Activated T-cell treated with anti-CD3 and anti-CD28 coated beads, Interleukin-2, amount 50 U/mL, for 72 hours (primary cell): ENCODE measurements at places on chromosomes 16 and 17. TPM values are rescaled to one million over a fixed set of nuclear protein-coding genes. Genes with fewer than 3 reads are reported as not detected.

SYNGR3 gene
- 50.9 TPM for total RNA-seq

- H3K36me3 ChIP-seq = no peaks in the 10 kb centered on the region
- H3K4me3 ChIP-seq = no peak overlapping the region
- no peak for DNase-seq
- no peak overlapping the region for H3K27ac ChIP-seq
- H3K4me1 ChIP-seq = peaks cover 5% of the 10 kb centered on the region
- no peaks in the 10 kb centered on the region for H3K27me3 ChIP-seq
Observed at GRCh38 chr17:17868641-17869522, 32.1 kb upstream of the SREBF1 start.

DNA sequence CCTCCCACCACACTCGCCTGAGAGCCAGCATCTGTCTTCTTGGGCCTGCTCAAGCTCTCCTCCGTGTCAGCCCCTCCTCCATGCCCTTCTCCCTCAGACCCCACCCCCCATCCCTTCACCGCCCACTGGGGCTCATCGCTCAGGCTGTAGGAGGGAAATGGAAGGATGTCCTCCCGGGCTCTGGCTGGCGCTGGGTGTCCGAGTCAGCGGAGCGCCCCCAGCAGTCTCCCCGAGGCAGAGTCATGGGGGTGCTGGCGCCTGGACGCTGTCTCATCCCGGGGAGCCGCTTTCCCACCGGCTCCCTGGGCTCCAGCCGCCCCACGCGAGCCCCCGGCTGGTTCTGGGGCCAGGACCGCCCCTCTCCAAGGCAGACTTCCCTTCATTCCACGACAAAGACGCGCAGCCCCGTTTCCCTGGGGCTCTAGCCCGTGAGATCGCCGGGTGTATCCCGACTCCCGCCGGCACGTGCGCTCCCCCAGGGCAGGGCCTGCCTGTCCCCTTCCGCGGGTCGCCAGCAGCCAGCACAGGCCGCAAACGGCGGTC, 428 bp upstream of the ANTKMT start:
- peak overlapping the region; percentile 87 for H3K4me3 ChIP-seq
- no peaks in the 10 kb centered on the region for H3K27me3 ChIP-seq
- no peak overlapping the region for H3K27ac ChIP-seq
- peak; percentile 49 for DNase-seq

DNA sequence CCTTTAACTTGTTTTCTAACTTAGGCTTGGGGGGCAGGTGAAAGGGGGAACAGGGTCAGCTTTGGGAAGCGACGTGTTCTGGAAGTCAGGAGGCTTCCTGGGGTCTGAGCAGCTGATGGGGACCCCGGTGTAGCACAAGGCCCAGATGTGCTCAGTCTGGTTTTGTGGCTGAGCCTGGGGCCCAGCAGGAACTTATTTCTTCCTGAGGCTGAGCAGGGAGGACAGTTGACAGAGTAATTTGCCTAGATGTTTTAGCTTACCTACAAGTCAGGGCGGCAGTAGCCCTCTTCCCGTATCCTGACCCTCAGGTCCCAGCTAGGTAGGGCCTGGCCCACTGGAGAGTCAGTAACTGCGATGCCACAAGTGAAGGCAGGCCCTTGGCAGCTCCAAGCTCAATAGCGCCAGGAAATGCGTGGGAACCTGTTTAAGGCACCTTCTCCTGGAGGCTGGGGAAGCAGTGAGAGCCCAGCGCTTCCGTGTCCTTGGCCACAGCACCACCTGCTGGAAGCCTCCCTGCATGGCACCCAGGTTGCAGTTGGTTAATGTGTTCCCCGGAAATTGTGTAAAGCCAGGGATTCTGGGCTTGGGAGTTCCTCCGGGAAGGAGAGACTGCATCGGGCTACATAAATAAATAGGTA, 5.2 kb downstream of the CCR7 start:
- peak overlapping the region; percentile 90 for H3K4me3 ChIP-seq
- H3K4me1 ChIP-seq = peaks cover 73% of the 10 kb centered on the region
- peak; percentile 88 for DNase-seq
- peak overlapping the region; percentile 89 for H3K27ac ChIP-seq
- no peaks in the 10 kb centered on the region for H3K27me3 ChIP-seq

DNA sequence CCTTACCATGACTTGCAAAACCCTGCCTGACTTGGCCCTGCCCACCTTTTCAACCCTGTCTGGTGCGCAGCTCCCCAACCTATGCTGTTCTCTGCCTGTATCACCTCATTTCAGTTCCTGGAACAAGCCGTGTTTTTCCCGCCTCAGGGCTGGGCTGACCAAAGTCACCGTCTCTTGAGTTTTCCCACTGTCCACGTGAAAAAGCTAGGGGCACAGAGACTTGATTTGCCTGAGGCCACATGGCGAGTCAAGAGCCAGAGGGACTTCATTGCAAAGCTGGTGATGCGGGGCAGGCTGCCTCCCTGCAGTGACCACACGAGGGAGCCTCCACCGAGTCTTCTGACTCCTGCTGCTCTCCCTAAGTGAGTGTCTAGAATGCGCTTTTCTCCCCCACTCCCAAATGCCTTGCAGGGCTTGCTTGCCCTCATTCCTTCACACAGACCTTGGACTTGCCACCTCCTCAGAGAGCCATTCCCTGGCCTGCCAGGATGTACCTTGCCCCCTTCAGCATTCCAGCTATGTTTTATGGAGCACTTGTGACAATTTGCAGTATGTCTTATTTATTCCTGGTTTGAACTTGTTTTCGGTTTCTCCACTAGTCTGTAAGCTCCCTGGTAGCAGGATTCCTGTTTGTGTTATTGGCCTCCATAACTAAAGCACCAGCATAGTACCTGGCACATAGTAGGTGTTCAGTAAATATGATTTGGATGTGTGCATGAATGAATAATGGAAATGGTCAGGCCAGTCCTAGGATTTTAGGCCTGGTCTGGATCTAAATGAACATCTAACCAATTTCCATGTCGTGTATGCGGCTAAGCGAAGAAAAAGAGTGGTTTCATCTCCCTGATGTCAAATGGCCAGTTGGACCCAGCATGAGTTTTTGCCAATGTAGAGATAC, 252.3 kb downstream of the SNX29 start:
- H3K27me3 ChIP-seq = no peaks in the 10 kb centered on the region
- peak; percentile 20 for DNase-seq
- H3K36me3 ChIP-seq = no peaks in the 10 kb centered on the region
- peaks cover 10% of the 10 kb centered on the region for H3K4me1 ChIP-seq
- H3K27ac ChIP-seq = no peak overlapping the region

GLIS2 gene
- total RNA-seq = 1.3 TPM

CCL13 gene
- total RNA-seq = not detected

DNA sequence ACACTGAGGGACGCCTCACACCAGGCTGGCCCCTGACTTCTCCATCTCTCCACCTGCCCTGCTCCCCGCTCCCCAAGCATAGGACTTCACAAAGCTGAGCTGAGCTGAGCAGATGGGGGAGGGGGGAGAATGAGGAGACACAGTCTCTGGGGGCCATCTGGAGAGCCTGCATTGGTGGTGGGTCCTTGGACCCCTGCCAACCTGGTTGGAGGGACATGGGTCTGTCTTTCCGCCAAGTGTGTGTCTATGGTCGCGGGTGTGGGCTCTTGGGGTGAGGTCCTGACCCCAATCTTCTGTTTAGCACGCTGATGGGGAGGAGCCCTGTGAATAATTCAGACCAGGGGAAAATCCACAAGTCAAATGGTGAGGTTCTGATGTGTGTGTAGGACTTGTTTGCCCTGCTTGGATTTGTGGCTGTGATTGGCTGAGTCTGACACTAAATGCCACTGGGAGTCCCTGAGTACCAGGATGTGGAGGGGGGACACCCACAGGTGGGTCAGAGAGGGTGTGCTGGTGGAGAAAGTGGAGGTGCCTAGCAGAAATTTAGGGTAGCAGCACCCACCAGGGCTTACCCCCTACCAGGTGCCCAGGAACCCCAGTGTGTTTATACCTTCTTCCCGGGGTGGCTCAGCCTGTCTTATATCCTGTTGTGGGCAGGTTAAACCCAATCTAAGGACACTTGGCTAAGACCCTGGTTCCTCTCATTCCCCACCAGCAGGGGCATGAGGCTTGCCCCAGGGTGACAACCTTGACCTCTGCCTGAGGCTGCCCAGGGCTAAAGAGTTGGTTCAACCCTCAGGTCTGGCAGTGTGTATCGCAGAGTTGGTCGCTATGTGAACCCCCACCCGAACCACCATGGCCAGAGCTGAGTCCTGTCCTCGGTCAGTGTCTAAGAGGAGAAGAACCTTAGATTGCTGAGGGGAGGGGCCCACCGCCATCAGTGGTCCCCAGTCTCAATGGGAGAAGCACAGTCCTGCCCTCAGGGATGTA, 2.1 kb downstream of the FMNL1 start:
- peaks cover 31% of the 10 kb centered on the region for H3K36me3 ChIP-seq
- no peaks in the 10 kb centered on the region for H3K27me3 ChIP-seq
- peak overlapping the region; percentile 98 for H3K27ac ChIP-seq
